ENCODE measurements at places on chromosomes 1 and 21.

DNA sequence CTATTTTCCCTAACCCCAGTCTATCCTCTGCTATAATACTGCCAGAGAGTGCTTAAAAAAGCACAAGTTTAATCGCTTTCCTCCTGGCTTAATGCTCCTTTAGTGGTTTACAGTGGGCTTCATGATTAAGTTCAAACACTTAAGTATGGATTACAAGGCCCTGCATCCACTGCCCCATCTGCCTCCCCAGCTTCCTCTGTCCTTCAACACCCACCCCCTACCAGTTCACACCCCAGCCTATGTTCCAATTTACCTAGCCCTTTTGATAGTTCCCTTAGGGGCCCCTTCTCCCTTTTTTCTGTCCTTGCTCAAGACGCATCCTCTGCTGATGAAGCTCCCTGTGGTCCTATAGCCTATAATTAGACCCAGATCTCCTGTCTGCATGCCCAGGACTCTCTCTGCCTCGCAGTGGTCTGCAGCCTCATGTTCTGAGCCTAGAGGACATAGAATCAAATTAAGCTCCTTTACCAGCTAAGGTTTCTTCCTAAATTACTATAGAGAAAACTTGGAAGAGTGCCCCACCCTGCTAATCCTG lies 212.5 kb downstream of the FGGY start:
- DNase-seq = no peak

DNA sequence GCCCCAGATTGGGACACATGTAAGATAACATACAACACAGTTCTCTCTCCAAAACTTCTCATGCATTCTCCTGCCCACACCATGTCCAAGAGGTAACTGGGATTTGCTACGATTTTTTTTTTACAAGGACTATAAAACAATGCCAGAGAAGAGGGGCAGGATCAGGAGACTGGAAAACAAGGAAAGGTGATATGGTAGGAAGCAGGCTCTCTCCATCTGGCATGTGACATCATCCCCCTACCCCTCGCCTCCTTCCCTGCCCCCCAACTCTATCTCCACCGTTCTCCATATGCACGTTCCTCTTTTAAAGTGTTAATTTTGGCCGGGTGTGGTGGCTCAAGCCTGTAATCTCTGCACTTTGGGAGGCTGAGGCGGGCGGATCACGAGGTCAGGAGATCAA lies 20.7 kb downstream of the OLIG2 start:
- DNase-seq = no peak

GRCh38 chr1:204483791-204484190 lies 10.8 kb downstream of the PIK3C2B start:
- no peak for DNase-seq

DNA sequence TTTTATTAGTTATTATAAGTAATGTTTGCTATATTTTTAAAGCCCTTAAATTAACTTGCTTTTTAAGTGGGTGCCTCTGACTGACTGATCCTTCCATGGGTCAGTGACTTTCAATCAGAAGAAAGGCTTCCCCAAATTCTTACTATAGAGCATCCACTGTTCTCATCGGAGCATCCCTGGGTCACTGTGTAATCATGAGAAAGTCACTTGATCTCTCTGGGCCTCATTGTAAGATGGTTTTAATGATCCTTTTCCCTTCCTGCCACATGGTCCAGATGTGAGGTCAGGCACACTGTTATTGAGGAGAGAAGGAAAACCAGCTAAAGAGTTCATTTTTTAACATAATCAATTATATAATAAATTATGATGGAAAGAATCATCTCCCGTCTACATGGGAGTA lies 11.0 kb upstream of the NBL1 start:
- no peak for DNase-seq

DNA sequence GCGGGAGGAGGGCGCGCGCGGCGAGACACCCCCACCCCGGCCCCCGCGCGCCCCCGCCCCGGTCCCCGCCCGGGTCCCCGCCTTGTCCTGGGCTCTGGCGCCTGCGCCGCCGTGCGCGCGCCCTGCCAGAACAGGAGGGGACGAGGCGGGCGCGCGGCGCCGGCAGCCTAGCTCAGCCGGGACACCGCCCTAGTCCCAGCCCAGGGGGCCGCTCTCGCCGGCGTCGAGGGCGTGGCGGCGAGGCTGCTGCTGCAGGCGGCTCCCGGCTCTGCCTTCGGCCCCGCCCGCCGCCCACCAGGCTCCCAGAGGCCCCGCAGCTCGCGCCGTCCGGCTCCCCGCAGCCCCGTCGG lies at the start of gene RCAN3:
Gene RCAN3, plus strand, starts transcription at position 128 of the 350 bp plus-strand sequence. CDS start 11,537 bp downstream, outside the sequence.
- DNase-seq = peak; percentile 93

DNA sequence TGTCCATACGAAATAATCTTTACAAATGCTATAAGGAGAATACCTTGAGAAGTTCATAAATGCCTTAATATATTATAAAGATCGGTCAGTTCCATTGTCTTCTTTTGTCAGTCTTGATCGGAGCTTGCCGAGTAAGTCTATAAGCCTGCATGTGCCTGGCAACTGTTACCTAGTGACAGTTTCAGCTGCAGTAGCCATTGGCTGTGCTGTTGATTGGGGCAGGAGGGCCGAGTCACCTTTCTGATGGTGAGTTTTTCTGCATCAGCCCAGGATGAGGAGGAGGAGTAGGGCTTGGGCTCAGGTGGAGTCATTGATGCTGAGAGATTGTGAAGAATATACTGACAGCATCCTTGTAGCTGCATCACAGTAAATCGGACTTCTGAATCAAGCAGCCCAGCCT lies 1.9 kb upstream of the GPR52 start:
- DNase-seq = no peak

GRCh38 chr1:44505210-44505993 lies 100.3 kb downstream of the RNF220 start:
- no peak for DNase-seq

- peak; percentile 97 for DNase-seq
Observed at GRCh38 chr1:44723496-44724295, 7.3 kb downstream of the RNU5D-1 start.

GRCh38 chr1:223712850-223713474 lies 623 bp downstream of the CAPN2 start:
- DNase-seq = peak; percentile 47

DNA sequence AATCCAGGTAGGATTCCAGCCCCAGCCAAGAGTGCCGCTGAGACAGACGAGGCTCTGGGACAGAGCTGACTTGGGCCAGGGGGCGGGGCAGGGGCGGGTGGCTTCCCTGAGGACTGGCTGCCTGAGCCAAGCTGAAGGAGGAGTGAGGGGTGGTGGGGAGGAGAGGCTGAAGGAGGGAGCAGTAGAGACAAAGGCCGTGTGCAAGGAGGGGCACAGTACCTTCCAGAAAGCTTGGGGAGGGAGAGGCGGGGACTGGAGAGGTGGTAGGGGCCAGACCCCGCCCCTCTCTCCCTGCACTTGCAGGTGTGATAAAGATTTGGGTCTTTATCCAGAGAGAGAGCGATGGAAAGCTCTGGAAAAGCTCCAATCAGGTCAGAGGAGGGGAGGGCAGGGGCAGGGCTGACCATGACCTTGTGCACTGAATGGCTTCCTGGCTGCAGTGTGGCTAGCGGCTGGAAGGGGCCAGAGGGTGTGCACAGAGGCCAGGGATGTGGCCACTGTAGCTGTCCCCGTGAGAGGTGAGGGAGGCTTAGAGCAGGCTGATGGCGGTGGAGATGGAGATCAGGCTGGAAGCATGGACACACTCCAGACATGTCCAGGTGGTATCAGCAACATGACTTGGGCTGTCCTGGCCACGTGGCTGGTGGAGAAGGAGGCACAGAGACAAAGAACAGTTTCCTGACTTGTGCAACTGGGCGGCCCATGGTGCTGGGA lies 6.7 kb upstream of the EPHA8 start:
- no peak for DNase-seq

DNA sequence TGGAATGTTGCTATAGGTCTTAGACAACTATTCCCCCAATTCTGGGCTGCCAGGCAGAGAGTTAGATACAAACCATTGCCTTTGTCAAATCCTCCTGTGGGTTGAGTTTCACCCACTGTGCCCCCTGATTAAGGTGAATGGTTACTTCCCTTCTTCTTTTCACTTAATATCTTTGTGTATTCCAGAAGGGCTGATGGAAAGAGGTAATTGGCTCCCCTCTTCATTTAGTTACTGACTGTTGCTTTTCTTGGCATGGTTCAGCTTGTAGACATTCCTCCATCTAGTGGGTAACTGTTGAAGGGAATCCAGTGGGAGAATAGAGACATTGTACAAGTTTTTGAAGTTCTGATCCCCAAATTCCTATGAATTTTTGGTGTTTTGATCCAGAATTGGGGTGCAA lies 43.8 kb upstream of the MACF1 start:
- DNase-seq = no peak

DNA sequence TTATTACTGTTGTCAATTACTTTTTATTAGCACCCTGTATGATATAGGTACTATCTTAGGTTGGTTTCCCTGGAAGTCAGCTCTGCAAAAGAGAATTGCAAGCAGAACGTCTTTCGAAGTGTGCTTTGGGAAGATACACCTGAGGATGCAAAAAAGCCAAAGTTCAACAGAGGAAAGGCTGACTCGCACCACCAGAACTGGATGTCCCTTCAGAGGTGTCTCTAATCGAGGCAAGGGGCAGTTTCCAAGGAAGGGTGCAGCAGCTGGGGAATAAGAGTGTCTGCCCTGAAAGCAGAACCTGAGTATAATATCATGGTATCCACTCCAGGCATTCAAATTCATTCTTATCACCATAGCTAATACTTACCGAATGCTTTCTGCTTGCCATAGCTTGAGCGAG lies 149.6 kb downstream of the CACNA1E start:
- DNase-seq = no peak

DNA sequence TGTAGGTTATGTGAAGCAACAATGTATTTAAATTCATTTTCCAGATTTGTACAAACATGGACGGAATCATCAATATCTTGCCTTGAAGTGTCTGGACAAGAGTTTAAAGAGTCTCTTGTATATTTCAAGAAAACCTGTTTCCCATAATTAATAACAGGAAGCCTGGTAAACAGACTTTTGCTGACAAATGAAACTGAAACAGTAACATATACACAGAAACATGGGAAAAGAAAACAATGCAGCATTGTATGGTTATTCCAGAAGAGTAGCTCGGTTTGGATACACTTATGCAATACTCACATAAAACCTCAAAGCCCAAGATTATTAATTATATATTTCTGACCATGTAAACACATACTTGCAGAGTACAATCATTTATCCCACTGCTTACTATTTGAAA lies 265.5 kb downstream of the PTPRC start:
- DNase-seq = no peak

- DNase-seq = no peak
Observed at GRCh38 chr1:1308756-1309250, 406 bp downstream of the PUSL1 start.

- peak; percentile 29 for DNase-seq
Observed at GRCh38 chr1:8516793-8517556, 199.1 kb downstream of the SLC45A1 start.

DNA sequence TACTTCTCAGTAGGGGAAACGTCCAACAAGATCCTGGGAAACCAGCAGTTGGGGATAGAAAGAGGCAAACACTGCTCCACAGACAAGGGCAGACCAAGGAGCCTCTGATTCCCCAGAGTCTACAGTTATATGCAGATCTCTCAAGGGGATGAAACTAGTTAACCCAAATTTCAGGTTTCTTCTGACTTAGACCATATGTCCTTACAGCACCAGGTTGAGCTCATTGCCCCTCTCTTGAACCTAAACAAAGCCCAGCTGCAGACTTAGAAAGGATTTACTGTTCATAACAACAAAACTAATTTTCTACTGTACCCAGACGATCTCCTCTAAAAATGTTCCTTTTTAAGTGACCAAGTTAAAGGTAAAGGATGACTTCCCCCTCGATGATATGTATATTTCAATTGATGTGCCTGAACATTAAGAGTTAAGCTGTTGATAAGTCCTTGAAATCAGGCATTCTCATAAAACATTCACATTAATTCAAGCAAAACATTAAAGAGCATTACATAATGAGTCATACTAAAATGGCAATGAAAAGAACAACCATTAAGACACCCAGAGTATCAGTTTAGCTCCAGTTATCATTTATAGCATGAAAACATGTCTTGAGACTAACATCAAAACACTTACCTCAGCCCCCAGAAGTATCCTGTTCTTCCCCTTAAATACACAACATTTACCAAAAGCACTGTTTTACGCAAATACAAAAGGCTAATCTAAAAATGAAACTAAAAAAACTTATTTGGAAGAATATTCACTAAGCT lies 24.1 kb downstream of the SMYD3 start:
- no peak for DNase-seq

DNA sequence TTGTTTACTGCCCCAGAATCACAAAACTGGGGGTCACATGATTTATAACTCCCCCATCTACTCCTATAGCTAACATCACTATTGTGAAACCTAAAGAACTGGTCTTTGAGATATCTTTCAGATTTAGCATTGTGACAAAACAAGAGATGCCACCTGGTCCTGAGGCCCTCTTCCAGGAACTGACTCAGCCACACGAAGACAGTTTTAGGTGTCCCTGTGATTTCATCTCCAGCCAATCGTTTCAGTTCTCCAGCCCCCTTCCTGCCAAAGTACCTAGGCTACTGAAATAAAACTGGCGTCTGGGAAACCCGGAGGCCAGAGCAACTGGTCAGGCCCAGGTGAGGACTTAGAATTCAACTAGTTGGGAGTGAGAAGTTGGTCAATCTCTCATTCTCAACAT lies 36.6 kb downstream of the TBX19 start:
- no peak for DNase-seq

DNA sequence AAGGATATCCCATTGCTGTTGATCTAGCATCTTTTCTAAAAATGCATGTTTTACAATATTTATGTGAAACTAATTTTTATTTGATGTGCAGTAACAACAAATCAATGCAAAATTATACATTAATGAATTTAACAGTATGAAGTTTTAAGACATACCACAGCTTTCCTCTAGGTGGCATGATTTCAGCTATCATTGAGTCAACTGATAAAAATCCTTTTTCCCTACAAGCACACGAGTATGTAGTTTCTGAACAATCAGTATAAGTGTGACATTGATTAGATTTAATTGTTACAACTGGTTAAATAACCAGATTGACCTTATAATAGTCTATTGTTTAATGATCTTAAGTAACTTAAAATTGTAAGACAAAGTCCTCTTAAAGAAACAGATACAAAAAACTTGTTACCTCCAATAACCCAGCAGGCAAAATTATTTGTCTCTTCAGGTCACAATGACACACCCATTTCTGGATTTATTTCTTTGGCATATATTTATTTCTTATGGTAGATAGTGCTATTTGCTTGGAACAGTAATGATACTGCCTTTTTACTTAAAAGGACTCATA lies 5.8 kb upstream of the TGFB2 start:
- DNase-seq = peak; percentile 40

GRCh38 chr1:154327466-154328317 lies 2.4 kb downstream of the ATP8B2 start:
- peak; percentile 26 for DNase-seq

- no peak for DNase-seq
Observed at GRCh38 chr1:230077436-230078213, 10.6 kb downstream of the GALNT2 start.

DNA sequence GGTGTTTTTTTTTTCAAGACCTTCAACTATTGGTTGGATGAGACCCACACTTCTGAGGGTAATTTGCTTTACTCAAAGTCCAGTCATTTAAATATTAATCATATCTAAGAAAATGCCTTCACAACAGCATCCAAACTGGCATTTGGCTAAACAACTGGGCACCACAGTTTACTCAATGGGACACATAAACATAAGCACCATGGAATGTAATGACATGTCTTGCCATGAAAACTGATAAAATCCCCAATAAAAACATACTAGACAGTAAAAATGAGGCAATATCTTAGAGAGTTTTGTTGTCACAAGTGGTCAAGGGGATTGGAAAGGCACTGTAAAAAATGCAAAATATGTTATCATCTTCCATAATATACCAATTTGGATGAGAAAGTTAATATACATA lies 838.8 kb upstream of the ADAMTS5 start:
- DNase-seq = no peak

Measured in NB4 (cell line).